ENCODE measurements at places on chromosomes 4 and X. TPM values are rescaled to one million over a fixed set of nuclear protein-coding genes. Genes with fewer than 3 reads are reported as not detected.

Gene DCAF4L1
- 0.53 TPM for total RNA-seq

Gene EFHC2
- total RNA-seq: 2.5 TPM

GRCh38 chr4:175531405-175532091, 280.5 kb downstream of the GPM6A start:
- DNase-seq: no peak

- no peak for DNase-seq
Measured at GRCh38 chr4:73181231-73181630, 77.4 kb downstream of the ANKRD17 start.

GRCh38 chr4:112513971-112514646, 1.9 kb downstream of the NEUROG2 start:
- DNase-seq: no peak

Gene SGMS2
- 89.0 TPM for total RNA-seq

Gene JAKMIP1
- 0.65 TPM for total RNA-seq

Gene PRDM5
- 14.8 TPM for total RNA-seq

DNA sequence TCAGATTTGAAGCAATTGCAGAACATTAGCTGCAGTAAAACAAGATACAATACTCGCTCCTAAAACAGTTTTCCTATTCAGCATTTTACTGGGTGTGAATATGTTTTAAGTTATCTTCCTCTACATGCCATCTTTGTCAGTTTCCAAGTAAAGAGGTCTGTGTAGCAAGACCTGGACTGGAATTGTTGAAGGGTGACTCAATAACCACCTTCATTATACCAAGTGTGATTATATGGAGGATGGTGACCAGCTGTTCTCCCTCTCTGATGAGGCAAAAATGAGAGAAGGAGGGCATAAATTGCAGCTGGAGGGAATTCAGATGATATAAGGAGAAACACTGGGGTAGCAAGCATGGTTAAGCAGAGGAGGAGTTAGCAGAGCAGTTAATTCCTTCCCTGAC, 922.1 kb upstream of the SLIT2 start:
- DNase-seq: no peak

- DNase-seq: no peak
Measured at GRCh38 chrX:65677954-65678469, 10.6 kb downstream of the MSN start.

Gene FGF16
- not detected for total RNA-seq

DNA sequence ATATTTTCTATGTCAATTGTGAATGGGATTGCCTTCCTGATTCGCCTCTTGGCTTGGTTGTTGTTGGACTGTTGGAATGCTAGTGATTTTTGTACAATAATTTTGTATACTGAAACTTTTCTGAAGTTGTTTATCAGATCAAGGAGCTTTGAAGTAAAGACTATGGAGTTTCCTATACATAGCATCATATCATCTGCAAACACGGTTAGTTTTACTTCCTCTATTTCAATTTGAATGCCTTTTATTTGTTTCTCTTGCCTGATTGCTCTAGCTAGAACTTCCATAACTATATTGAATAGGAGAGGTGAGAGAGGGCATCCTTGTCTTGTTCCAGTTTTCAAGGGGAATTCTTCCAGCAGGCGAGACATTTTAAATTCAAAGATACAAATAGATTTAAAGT, 226.5 kb downstream of the FBXO8 start:
- DNase-seq: no peak

DNA sequence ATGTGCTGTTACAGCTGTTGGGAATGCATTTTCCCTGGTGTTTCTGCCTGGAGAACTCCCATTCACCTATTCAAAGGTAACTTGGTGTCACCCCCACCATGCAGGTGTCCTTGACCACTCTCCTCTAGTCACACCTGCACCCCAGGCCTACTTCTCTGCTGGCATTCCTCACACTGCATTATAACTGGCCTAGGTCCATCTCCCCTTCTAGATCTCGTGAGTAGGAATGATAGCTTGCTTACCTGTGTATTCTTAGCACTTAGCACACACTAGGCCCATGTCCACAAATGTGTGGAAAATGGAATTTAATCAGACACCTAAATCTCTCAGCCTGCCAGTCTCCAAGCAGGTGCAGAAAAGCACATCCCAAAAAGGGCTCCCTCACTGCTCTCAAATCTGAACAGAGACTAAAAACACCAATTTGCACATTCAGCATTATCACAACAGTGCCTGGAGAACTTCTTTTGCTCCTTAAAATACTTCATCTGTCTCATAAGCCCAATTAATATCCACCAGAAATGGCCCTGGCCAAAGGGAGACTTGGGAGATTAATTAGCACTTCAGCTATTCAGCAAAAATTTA, 18.3 kb downstream of the SCD5 start:
- no peak for DNase-seq

DNA sequence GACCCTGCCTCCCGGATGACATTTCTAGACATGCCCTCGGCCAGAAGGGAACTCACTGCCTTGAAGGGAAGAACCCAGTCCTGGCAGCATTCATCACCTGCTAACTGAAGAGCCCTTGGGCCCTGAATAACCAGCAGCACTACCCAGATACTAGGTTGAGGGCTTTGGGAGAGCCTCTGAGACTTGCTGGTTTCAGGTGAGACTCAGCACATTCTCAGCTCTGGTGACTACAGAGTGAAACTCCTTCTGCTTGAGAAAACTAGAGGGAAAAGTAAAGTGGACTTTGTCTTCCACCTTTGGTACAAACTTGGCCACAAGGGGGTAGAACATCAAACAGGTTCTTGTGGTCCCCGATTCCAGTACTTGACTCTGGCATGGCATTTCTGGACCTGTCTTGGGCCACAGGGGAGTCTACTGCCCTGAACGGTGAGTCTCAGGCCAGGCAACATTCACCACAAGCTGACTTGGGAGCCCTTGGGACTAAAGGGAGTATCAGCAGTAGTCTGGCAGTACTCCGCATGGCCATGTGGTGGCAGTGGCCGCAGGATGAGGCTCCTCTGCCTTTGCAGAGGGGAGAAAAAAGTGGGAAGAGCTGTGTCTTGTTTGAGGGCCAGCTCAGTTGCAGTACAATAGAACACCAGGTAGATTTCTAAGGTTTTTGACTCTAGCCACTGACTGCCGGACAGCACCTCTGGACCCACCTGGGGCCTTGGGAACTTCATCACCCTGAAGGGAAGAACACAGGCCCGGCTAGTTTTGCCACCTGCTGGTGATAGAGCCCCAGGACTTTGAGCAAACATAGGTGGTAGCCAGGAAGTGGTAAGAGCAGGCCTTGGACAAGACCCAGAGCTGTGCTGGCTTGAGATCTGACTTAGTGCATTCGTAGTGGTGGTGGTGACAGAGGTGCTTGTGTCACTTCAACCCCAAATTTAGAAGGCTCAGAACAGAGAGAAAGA, 414.8 kb downstream of the OPHN1 start:
- DNase-seq: no peak

DNA sequence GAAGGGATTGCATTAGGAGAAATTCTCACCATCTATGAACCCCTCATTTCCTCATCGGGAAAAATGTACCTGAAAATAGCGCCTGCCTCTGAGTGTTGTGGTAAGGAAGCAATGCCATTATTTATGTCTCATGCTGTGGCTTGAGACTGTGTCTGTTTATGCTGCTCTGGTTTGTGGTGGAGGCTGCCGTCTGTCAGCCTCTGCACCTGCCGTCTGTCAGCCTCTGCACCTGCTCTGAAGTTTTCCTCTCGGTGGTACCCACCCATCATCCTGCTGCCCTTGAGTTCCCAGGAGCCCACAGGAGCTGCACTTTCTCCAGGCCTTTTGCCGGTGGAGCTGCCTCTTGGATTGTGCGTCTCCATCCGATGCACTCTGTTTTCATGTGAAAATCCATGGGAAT, 68.5 kb upstream of the PPP2R3B start:
- no peak for DNase-seq

DNA sequence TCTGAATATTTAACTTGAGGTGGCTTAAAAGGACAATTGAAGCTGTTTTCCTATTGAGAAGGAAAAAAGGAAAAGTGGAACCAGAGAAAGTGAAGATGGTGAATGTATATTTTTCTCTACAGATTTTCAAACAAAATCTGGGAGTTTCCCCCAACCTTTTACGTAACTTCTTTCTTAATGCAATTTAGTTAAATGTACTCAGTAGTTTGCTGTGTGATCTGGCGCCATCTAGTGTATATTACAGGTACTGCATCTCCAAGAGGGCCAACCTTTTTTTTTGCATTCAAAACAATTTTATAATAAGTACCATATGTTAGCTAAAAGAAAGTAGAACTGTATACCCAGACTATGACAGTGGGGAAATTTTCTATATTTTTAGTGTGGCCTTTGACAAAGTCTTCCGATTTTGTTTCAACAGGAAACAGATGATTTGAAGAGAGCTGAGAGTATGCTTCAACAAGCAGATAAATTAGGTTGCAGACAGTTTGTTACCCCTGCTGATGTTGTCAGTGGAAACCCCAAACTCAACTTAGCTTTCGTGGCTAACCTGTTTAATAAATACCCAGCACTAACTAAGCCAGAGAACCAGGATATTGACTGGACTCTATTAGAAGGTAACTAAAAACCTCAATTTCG, 82.0 kb downstream of the PLS3 start:
- DNase-seq: no peak

- no peak for DNase-seq
Measured at GRCh38 chr4:31187979-31188378, 467.8 kb downstream of the PCDH7 start.

Gene PPP1R2C
- not detected for total RNA-seq

DNA sequence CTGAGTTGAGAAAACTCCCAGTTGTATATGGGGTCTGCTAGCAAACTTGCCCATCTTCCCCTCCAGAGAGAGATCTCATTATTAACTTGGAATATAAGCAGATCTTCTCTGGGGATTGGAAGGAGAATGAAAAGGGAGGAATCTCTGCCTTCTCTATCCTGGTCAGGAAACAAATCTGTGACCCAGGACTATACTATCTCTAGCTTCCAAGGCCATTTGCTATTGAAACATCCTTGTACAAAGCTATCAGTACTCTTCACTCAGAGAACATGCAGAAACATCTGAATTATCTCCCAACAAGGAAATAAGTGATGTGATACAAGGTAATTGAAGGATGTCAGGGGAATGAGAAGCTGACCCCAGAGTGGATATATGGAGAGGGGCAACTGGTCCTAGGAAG, 183.8 kb downstream of the FRMPD4 start:
- DNase-seq: no peak

- DNase-seq: no peak
Measured at GRCh38 chr4:12138488-12138887, 709.8 kb upstream of the HS3ST1 start.

DNA sequence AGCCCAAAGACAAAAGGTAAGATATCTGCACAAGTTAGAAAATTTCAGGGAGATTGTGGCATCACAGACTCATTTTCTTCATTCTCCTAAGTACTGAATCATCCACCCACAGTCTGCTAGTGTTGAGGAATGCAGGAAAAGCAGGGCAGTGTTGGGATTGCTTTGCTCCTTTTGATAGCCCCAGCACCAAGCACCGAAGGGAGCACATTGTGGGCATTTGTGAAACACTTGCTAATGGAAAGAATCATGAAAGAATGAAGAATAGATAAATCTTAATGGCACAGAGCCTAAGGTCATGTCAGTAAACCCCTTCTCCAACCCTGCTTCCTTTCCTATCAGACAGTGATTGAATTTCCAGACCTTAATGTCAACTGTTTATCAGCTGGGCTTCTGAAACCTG, 103.1 kb upstream of the GPRIN3 start:
- no peak for DNase-seq

- DNase-seq: no peak
Measured at GRCh38 chrX:636981-637659, 6.5 kb downstream of the SHOX start.

Gene ARL9
- not detected for total RNA-seq

DNA sequence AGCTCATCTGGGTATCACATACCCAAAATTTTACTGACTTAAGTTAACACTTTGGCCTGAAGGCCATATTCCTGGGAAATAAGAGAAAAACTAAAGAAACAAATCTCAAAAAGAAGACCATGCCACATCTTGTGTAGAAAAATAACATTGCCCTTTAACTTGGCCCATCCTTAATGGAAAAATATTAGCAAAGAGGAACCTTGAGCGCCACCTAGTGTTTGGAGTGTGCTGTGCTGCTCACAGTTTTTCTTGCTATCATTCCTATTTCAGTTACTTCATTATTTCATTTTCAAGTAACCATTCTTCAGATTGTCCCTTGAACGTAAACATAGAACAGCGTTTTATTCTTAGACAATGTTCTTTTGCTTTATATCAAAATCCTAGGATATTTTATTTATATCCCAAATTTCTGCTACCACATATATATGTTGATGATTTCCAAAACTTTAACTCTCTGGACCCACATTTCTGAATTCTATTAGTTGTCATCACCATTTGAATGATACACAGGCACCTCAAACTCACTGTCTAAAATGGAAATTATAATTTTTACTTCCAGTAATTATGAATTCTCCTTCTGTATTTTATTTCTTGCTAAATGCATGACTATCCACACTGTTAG, 999.0 kb upstream of the ADGRL3 start:
- DNase-seq: peak; percentile 39

Gene ZNF827
- total RNA-seq: 11.3 TPM

DNA sequence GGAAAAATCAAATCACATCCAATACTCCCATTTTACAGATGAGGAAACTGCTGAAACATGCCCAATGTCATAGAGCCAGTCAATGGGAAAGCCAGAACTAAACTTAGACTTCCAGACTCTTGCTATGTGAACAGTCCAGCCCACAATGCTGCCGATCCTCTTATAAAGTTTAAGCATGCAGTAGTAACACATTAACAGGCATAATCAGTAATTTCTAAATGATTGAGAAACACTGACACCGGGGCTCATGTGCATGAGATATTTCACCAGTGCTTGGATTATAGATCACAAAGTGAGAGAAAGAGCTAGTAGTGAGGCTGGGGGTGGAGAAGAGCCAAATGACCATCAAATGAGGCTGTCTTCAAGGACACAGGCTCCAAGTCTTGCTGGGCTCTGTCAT, 2.5 kb downstream of the BDH2 start:
- DNase-seq: no peak

DNA sequence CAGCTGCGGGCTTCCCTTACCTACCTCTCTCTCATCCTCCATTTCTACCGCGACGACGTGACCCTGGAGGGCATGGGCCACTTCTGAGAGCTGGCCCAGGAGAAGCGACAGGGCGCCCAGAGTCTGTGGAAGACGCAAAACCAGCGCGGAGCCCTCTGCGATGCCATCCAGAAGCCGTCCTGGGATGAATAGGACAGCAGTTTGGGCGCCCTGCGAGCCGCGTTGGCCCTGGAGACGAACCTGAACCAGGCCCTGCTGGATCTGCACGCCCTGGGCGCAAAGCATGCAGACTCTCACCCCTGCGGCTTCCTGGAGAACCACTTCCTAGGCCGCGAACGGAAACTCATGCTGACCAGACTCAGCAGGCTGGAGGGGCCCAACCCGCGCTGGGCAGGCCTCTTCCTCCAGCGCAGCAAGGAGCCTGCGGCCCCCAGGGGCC, 52.7 kb upstream of the TMPRSS11F start:
- peak; percentile 38 for DNase-seq

Gene INTS6L
- 6.9 TPM for total RNA-seq

GRCh38 chr4:105483840-105484239, 10.0 kb upstream of the PPA2 start:
- no peak for DNase-seq

DNA sequence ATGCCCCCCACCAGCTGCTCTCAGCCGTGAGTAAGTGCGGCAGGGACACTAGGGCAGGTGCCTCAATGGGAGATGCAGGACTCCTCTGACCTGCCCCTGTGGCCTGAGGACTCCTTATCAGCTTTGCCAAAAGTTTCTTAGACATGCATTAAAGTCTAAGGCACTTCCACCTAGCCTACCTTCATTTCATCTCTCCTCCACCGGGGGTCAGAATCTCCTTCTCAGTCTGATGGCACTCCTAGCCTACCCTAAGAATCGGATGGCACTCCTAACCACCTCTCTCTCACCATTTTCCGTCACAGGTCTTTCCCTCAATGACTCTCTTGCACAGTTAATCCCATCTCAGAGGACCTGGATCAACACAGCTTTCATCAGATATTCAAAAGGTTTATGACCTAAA, 85.9 kb downstream of the OTC start:
- DNase-seq: no peak
